ENCODE measurements at places on chromosomes 3 and 15.

GRCh38 chr3:138467931-138468330 is 33.5 kb downstream of the ESYT3 start:
- DNase-seq = no peak

DNA sequence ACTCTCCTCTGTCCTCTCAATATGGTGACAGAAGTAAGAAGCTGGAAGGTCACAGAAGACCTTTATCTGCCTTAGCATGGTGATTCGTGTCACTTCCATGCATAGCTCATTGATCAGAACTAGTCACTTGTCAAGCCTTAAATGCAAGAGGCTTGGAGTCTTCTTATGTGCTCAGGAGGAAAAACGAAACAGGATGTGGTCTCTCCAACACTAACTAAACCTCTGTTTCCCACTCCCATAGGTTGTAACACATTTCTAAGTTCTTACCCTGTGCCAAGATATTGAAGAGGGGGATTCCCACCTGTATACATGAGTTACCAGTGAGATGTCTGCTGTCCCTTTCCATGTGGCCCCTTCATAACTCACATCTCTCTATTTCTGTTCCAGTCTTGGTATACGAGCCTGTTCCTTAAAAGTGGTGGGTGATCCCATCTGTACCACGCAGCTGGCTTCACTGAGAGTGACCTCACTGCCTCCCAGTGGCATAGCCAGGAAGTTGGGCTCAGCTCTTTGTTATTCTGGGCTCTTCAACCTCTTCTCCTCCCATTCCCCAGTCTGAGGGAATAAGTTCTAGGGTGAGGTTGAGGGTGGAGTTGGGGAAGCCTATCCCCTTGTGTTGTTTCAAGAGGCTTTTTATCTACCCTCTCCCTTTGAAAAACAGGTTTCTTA is 203.2 kb upstream of the PPP2R3A start:
- no peak for DNase-seq

- no peak for DNase-seq
These were observed 297.9 kb downstream of the RYR3 start for GRCh38 chr15:33608714-33609113.

DNA sequence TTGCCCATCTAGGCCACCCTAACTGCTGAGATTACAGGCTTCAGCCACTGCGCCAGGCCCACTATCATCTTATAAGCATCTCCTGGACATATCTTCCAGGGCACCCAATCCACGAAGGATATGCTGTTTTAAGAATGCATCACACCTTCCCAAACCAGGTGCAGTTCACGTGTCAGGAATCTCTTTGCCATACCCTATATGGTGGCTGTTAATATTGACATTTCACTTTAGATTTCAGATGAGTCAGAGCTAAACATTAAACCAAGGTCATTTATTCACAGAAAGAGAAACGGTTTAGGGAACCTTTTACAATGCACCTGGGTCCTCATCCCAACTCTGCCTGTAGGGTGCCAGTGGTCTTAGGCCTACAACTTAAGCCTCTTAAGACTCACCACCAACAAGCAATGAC is 85.7 kb downstream of the TBL1XR1 start:
- no peak for DNase-seq

DNA sequence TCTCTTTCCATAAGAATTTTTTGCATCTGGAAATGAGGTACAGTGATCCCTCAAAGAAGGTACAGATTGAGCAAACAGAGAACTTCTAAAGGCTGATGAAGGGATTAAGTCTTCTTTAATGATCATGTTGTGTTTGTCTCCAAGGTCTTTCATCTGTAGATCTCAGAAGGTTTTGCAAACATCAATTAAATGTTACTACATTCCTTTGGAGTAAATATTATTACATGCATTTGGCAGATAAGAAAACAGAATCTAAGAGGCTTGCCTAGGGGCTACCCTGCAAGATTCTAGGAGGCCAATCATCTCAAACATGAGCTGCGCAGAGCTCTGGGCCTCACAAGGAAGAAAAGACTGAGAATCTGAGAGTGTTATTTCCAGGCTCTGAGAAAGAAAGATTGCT is 70.9 kb upstream of the LPP start:
- DNase-seq = no peak

- no peak for DNase-seq
These were observed 81.5 kb upstream of the KCNAB1 start for GRCh38 chr3:156038869-156039268.

DNA sequence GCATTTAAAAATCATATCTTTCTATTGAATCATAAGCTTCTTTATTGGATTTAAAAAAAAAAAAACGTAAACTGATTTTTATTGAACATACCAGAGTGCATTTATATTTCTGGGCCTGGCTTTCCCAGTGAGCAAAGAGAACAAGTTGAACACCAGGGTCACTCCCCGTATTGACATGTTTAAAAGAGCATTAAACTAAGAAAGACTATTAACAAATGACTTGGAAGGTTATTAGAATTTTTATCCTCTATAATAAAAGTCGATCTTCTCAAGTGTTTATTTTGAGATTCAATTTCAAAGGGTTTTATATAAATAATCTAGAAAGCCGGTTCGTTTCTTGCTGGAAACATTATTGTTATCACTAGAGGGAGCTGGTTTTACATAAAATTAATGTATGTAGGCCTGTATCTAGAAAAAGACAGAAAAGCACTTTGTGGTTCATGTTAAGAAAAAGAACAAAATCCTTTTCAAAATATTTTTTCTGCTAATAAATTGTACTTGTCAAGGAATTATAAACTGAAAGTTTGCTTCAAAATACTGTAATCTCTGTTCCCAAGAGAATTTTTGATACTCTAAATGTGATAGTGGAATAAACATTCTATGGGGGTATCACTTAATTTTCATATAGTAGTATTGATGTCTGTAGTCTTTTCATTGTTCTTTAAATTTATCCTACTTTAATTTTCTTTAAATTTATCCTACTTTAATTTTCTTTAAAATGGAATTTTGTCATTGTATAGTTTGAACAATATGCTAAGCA is 321.8 kb upstream of the MME start:
- DNase-seq = no peak

DNA sequence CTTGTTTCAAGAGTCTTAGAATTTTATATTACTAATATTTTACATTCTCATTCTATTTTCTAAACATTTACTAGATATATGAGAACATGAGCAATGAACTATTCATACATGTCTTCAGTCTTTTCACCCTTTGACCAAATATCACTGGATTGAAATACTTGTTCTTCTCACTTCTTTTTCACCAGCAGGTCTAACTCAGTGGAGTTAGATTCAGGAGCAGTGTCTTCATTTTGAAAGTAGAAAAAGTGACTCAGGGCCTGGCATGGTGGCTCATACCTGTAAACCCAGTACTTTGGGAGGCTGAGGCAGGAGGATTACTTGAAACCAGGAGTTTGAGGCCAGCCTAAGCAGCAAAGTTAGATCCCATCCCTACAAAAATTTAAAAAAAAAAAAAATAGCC is 70.8 kb downstream of the USP13 start:
- DNase-seq = no peak

- DNase-seq = no peak
These were observed 70.3 kb upstream of the PRICKLE2 start for GRCh38 chr3:64295594-64295993.

GRCh38 chr3:122102191-122102935 is 47.2 kb downstream of the CD86 start:
- DNase-seq = no peak

GRCh38 chr3:129596194-129597086 is 10.0 kb downstream of the PLXND1 start:
- DNase-seq = no peak

DNA sequence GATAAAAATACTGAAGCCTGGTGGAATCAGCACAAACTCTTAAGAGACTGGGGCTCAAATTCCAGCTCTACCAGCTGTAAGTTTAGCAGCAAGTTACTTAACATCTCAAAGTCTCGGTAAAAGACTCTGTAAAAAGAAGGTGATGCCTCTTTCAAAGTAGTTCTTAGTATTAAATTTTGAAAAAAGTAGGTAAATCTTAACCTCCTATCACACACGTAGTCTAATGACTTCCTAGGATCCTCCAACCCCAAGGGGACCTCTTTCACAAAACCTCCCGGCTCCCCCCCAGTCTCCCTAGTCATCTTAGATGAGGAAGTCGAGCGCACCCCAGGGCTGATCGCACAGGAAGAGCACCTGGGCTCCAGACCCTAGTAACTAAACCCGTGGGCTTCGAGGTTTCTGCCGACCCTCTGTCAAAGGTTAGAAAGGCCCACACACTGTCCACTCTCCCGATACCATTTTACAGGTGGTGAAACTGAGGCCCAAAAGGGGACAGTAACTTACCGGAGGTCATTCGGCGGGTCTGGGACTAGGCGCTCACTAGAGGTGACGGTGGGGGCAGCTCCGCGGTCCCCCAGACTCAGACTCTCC is 427 bp downstream of the MBD4 start:
- DNase-seq = peak; percentile 29

DNA sequence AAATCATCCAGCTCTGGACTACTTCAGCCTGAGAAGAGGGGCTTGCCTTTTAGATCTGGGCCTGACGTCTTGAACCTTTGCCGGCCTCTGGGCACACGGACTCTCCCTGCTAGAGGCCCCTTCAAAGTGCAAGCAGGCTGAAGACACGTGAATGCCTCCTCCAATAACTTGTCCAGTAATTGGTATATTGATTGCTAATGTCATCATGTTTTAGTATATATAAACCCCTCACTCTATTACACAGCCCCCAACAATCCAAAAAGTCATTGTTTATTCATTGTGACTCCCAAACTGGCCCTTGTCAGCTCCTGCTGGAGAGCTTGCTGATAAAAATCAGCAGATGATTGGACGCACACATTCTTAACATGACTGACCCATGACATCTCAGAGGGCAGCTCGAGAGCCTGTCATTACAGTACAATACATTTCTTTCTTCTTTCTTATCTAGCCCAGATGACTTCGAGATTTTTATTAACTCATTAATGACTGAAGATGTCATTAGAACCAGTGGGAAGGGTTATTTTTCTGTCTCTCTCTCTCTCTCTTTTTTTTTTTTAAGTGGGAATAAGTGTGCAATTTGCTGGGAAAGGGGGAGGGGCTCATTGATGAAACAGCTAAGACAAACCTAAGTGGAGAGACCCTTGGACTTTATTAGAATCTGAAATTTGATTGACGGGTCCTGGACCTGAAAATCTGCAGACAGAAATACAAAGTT is 65.5 kb upstream of the NR2F2 start:
- no peak for DNase-seq

- DNase-seq = no peak
These were observed 87.3 kb upstream of the ROPN1 start for GRCh38 chr3:124078953-124079911.

DNA sequence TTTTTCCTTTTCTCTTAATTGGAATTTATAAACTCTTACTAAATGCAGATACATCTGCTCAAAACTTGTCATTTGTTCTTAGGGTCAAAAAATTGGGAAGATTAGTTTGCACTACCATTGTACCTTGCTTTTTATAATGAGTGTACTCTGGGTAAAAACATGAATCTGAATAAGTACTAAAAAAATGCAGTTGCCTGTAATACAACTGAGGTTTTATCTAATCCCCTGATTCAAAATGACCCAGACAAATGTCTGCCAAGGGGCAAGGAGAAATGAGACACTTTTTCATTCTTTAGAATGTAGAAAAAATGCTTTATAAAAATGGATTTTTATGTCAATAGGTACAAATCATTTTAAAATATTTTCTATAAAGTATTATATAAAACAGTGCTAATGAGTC is 42.4 kb downstream of the RASA2 start:
- no peak for DNase-seq

DNA sequence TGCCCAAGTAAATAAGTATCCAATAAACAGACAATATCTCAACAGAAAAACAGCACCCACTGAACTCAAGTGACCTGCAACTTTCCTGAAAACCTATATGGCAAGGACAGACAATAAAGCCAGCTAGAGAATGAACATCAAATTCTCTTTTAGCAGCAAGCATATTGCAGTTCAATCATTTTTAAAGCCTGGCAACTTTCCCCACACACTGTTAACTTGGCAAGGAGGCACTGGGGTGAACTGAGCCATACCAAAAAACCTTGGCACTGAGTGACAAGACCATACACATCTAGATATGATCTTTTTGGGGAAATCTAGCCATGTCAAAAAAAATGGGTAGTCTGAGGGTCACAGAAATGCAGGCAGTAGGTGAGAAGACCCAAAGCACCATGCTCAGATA is 174.6 kb downstream of the STT3B start:
- no peak for DNase-seq

DNA sequence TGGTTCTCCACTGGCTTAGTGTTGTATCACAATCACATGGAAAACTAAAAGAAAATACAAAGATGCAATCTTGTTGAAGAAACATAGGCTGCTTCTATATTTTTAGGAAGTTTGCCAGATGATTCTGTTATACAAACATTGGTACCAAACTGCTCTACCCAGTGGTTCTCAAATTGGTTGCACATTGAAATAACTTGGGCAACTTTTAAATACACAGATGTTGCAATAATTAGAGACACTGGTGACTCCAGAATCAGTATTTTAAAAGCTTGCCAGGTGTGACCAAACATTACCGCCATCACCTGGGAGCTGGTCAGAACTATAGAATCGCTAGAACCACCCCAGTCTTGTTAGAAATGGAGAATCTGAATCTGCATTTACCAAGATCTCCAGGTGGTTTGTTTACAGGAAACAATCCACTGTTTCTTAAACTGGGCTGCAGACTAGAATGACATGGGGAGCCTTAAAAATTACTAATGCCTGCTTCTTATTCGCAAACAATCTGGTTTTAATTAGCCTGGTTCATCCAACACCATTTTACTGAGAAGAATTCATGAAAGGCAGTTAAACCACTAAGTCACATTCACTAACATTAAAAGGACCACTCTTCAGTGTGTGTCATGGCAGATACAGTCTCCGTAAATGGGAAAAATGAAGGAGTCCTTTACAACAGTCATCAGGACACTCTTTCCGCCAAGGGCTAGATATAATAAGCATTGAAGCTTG is 76.5 kb downstream of the ACAP2 start:
- DNase-seq = no peak

- DNase-seq = no peak
These were observed 293.9 kb upstream of the PROK2 start for GRCh38 chr3:72078676-72079368.

- no peak for DNase-seq
These were observed 192.9 kb upstream of the CCDC54 start for GRCh38 chr3:107184375-107184774.

DNA sequence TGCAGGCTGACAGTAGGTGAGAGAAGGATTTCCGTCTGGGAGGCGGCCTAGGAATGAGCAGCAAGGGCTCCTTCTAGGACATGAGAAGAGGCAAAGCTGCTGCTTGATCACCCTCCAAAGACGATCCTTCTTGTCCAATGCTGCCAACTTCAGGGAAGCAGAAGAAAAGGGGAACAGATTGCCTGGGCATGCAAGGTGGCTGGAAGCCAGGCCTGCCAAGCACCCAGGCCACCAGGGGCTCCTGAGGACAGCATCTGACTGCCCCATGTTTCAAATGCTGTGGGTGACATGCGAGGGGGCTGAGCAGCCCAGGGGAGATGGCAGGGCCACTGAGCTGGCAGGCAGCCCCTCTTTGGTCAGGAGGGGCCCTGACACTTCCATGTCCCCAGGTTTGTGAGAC is 3.3 kb upstream of the GRIP2 start:
- DNase-seq = no peak

Data from T-helper 17 cell (primary cell).